NCI-H82 (cell line): ENCODE measurements at places on chromosomes 7 and 10.

DNA sequence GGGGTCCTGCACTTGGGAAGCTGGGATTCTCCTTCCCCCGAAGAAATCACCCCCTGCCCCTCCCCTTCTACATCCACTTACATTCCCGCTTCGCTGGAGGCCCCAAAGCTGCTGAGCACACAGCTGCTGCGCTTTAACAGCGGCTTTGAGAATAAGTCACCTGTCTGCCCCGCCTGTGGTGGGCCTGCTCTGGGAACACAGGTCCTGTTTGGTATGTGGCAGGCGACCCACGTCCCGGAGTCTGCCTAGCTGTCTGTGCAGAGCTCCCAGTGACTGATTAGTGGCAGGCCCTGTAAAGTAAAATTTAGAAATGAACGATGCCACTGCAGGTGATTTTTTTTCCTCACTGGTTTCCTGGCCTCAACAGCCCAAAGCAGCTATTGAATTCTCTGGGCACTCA, 47.0 kb downstream of the CDH23 start:
- peak; percentile 84 for DNase-seq

- DNase-seq = no peak
Observed at GRCh38 chr7:76998285-76998589, 33.9 kb downstream of the SPDYE17 start.

- DNase-seq = no peak
Observed at GRCh38 chr10:73650537-73651331, 5.1 kb downstream of the SYNPO2L start.

GRCh38 chr10:927131-927530, 4.4 kb downstream of the LARP4B start:
- no peak for DNase-seq
